Activated CD8-positive, alpha-beta memory T cell treated with anti-CD3 and anti-CD28 coated beads for 1 hour (primary cell): ENCODE measurements at places on chromosomes 5 and 9.

GRCh38 chr5:172748341-172748843 lies 22.6 kb downstream of the DUSP1 start:
- no peak for DNase-seq

- no peak for DNase-seq
These were observed 39.3 kb downstream of the NTNG2 start for GRCh38 chr9:132201139-132201538.

GRCh38 chr5:138391859-138392386 lies 39.4 kb downstream of the KDM3B start:
- DNase-seq = no peak

- no peak for DNase-seq
These were observed 64.2 kb upstream of the SLC12A2 start for GRCh38 chr5:128019391-128019790.

DNA sequence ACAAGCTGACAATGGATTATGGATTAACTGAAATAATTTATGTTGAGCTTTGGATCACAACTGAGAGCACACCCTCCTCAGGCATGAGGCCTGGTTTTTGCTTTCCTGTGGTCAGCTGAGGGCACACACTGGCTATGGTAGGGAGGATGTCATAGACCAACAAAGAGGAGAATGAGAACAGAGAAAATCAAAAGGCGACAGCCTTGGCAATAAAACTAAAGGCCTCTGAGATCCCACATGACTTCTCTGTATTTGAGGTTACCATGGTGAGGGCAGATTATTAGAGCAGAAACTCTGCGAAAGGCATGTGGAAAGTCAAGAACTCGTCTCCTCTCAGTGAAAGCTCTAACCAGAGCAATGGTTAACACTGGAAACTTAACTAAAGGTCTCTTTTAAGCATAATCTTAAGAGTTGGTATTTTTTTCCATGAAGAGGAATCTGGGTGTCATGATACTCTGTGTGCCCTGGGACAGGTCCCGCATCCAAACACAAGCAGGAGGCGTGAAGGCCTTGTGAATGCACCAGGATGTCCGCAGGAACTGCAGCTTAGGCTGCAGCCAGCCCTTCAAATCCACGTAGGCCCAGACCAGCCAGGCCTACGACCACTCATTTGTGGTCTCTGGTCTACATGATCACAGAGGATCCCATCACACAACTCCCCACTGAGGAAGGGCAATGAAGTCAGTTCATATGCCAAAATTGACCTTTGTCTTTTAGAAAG lies 12.4 kb upstream of the MEIKIN start:
- DNase-seq = no peak

DNA sequence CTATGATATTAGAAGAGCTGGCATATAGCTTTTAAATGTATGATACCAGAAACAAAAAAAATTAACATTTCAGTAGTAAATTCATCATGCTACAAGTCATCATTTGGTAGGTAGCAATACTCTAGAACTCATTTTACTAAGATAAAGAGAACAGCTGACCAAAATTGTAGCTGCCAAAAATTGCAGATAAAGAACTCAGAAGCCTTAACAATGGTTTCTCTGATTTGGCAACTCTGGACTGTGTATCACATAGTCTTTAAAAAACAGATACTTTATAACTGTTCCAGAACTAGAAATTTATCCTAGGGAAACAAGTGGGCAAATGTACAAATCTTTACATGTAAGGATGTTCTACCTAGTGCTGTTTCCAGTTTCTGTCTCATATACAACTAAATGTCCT lies 33.9 kb downstream of the ZFR start:
- DNase-seq = no peak

DNA sequence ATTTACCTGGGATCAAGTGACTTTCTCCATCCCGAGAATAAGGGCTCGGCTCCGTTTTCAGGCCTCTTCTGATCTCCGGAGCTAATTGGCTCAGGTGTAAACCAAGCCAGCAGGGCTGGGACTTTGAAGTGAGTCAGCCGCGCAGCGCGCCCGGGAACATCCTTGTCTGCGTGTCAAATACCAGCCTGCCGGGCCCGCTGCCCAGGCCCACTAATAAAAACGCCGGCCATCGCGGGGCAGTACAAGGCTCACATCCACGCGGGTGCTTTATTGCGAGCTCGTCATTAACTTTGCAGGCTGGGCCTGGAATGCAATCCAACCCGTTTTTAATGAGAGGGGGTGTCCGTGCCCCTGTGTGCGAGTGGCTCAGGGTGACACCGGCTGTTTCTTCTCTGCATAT lies 416.8 kb downstream of the IRX2 start:
- no peak for DNase-seq

GRCh38 chr9:20297646-20298084 lies 324.6 kb downstream of the MLLT3 start:
- DNase-seq = no peak

DNA sequence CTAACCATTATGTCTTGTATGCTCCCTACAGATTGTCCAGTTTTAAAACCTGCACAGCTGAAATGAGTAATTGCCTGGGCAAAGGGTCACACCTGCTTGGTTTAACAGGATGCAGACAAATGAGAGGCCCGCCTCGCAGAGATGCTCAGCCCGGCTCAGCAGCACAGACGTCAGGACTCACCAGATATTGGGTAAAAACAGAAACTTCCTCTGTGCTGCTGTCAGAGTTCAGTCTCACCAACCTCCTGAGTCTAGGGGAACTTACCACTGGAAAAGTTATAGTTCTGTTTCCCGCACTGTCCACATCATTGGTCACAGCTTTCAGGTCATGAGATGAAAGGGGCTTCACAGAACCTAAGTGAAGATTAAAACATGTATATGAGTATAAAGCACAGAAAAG lies 152.5 kb downstream of the ESM1 start:
- DNase-seq = no peak

DNA sequence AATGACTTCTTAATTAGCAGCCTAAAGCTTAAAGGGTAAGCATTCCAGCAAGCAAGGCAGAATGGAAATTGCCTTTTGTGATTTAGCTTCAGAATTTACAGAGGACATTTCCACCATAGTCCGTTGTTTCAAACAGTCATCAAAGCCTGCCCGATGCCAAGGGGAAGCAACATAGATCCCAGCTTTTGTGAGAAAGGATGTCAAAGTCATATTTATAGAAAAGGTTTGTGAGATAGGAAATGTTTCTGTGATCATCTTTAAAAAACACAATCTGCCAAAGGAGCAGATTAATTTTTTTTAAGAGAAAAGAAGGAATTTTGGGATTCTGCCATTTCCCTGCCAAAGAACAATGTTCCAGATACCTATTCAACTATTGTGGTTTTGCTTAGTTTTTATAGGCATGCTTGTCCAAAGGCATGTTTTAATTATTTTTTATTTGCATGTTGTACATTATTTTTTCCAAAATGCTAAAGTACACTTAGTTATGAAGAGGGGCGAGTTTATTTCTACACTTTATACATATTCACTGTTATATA lies 346.9 kb downstream of the ZNF608 start:
- no peak for DNase-seq

DNA sequence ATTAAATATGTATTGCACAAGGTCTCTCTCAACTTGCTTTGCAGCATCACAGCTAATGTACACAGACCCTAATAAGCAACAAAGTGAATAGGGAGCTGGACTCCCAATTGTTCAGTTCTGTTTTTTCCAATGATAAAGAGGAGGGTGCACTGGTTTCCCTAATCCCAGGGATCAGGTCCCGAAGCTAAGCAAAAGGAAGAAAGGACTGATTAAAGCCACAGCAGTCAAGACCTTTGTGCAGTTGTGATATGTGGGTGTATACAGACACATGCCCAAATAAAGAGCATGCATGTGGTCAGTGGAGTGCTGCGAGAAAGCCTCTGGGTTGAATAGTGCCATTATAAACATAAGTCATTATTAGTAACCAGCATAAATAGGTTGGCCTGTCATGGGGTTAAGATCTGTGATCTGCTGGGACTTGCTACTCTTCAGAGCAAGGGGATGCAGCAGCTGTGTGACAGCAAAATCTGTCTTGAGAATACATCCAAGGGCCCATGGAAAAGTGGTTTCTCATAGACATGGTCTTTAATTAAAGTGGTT lies 1863.1 kb upstream of the WWC1 start:
- DNase-seq = no peak

DNA sequence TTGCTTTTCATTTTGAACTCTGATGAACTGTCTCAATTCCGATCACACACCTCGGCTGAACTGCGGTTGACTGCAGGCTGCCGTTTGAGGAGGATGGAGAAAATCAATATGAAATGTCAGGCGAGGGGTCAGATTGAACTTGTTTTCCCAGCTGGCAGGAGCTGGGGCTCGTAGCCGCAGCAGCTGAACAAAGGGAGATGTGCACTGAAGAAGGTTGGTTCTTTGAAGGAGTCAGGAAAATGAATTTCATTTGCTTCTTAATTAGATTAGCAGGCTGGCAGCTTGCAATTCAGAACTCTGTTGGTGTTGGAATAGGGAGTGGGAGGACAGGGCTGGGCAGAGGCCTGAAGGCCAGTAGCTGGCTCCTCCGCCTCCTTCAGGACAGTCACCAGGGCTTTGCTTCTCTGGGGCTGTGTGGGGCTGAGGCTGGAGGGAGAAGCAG lies 117.4 kb upstream of the GPR151 start:
- no peak for DNase-seq

GRCh38 chr5:146560205-146560812 lies 44.3 kb upstream of the GPR151 start:
- no peak for DNase-seq

- no peak for DNase-seq
These were observed 429.6 kb downstream of the ARHGEF28 start for GRCh38 chr5:74055486-74056106.

- DNase-seq = no peak
These were observed 104.2 kb upstream of the GPR151 start for GRCh38 chr5:146620031-146620668.

GRCh38 chr5:124021776-124022175 lies 509.8 kb downstream of the CSNK1G3 start:
- DNase-seq = no peak

DNA sequence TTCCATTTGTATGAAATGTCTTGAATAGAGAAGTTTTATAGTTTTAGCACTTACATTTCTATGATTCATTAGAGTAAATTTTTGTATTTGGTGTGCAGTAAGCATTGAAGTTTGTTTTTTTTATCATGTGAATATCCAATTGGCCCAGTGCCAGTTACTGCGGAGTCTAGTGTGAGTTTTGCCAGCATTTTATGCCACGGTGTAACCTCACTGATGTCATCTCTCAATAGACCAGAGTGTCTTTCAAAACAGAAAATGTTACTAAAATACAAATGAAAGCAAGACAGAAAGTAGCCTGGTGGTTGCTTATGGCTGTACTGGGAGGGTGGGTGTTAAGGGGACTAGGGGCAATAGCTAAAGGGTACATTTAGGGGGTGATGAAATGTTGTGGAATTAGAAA lies 62.8 kb downstream of the IPPK start:
- DNase-seq = no peak

DNA sequence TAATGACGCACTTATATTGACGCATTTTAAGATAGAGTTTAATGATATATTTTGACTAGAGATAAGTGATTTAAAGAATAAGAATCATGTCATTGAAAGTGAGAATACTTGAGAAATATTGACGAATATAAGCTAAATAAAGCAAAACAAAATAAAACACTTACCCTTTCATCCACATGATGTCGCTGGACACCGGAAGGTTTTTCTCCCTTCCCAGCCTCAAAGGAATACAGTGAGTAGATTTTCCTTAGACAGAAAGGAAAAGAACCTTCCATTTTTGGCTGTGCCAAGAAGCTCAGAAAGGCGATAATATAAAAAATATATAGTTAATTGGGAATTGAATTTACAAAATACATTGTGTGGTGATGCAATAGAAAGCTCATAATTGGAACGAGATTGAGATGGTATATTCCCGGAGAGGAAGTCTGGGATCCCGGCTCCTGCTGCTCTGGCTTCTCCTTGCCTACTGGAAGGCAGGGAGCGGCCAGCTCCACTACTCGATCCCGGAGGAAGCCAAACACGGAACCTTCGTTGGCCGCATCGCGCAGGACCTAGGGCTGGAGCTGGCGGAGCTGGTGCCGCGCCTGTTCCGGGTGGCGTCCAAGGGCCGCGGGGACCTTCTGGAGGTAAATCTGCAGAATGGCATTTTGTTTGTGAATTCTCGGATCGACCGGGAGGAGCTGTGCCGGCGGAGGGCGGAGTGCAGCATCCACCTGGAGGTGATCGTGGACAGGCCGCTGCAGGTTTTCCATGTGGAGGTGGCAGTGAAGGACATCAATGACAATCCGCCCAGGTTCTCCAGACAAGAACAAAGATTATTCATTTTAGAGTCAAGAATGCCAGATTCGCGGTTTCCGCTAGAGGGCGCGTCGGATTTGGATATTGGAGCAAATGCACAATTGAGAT lies at the start of gene PCDHA5:
Gene PCDHA5, plus strand, starts transcription at position 239 of the 906 bp plus-strand sequence.
- no peak for DNase-seq

- DNase-seq = no peak
These were observed 19.9 kb upstream of the ZSWIM6 start for GRCh38 chr5:61311836-61312808.

- DNase-seq = no peak
These were observed 91.1 kb downstream of the TRIO start for GRCh38 chr5:14234204-14234603.
